Stimulated activated CD4-positive, alpha-beta T cell treated with anti-CD3 and anti-CD28 coated beads, TNF-alpha, amount 100 ng/mL, for 24 hours (primary cell): ENCODE measurements at places on chromosomes 4 and X.
A peak's percentile ranks its signal among the peaks of the same experiment; 100 is the strongest.

- DNase-seq = no peak
Observed at GRCh38 chr4:8316251-8316771, 46.8 kb downstream of the HTRA3 start.

DNA sequence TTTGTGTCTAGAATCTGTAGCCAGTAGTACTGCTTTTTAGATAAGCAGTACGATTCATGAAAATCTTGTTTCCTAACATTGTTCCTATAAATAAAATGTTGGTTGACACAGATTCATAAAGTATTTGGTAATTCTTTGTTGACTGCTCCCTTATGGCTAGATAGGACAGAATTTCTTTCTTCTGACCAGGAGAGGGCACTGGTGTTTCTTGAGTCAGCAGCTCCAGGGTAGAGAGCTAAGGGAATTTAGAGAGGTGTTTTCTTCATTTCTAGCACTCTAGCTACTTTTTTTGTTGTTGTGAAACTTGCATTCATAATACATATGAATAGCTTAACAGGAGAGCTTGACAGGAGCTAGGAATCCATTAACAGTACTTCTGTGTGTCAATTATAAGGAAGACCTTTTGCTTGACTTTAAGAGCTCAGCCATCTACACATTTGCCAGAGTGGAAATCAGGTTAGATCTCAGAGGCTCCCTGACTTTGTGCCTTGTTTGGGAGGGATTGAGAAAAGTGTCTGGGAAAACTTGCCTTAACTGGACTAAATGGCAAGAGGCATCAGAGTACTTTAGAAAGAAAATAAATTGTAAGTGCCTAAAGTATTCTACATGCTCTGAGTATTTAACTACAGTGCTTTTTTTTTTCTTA, 756.1 kb downstream of the SH3BGRL start:
- DNase-seq = no peak

DNA sequence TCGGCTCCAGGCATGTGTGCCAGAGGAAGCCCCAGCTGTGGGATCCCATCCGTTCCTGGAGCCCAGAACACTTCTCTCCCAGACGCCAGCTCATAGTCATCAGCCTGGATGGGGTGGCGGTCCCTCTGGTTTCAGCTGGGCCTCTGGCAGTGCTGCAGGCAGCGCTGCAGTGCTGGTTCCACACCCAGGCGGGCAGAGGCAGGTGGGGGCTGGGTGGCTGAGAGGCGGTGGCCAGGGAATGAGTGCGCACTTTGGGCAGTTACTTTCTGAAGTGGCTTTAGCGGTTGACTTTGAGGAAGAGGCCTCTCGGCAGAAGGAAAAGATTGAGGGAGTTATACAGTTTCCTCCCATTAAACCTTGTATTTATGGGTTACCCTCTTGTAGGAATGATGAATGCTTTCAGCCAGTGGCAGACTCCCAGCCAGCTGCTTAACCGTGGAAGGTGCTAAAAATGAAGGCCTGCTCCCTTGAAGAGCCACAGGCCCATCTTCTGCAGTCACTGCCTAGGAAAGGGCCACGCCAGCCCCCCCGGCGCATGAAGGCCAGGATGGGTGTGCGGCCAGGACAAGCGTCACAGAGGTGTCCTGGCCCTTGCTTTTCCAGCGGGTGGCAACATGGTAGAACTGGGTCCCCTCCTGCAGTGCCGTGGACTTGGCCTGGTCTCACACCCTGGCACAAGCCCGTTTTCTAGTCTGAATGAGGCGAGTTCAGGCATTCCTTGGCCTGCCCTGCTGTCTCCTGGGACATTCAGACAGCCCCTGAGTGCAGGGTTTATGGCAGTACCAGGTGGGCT, 9.9 kb downstream of the TADA2B start:
- DNase-seq = no peak

DNA sequence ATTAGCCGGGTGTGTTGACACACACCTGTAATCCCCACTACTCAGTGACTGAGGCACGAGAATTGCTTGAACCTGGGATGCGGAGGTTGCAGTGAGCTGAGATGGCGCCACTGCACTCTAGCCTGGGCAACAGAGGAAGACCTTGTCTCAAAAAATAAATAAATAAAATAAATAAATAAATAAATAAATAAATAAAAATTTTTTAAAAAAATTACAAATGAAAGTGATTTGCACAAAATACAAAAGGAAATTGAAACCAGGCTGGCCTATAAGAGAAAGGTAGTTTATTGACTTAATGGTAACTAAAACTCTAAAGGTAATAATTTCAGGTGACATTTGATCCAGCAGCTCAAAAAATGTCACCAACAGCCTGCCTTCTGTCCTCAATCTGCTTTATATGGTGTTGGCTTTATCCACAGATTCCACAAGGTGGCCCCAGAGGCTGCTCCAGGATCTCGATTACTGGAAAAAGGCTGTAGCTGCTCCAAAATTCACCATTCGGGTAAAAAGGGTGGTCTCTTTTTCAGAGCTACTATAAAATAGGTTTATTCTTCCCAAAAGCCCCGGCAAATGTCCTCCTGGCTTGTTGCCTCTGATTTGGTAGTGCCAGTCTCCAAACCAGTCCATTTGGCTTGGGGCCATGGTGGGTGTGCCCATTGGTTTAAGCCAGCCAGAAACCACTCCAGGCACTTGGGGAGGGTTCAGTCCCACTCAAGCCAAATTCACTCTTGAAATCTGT, 61.4 kb upstream of the TRIM2 start:
- peak; percentile 46 for DNase-seq

DNA sequence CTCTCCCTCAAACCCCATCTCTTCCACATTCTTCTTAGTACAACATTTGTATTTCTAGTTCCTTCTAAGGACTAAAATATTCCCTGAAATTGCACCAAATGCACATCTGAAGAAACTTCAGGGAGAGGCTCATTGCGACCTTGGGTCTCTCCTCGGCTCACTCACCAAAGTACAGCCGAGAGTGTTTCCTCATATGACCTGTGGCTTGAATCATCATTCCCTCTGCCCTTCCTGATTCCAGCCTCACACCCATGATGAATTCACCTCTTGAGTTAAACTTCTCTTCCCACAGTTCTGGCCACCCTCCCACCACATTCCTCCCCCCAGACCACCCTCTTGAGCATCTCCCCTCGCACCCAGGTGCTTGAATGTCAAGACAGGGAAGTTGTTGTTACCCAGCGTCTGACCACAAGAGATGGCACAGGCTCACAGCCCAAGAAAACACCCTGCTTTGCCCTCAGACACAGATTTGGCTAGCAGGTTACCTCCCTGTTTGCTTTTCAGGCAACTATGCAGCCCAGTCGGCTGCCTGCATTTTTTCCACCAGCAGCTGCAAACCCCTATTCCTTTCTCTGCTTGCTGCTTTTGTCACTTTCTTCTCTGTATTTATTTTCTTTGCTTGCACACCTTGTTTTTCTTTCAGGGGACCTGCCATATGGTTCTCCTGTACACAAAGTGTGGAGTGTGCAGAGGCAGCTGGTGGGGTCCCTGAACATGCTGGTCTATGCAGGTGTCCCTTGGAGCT, 214.8 kb downstream of the SPATA18 start:
- DNase-seq = no peak

GRCh38 chrX:148874636-148875246, 374.3 kb downstream of the AFF2 start:
- DNase-seq = no peak

- no peak for DNase-seq
Observed at GRCh38 chrX:121781991-121782390, 734.6 kb downstream of the GLUD2 start.

GRCh38 chrX:147550217-147550616, 361.5 kb upstream of the FMR1 start:
- no peak for DNase-seq

DNA sequence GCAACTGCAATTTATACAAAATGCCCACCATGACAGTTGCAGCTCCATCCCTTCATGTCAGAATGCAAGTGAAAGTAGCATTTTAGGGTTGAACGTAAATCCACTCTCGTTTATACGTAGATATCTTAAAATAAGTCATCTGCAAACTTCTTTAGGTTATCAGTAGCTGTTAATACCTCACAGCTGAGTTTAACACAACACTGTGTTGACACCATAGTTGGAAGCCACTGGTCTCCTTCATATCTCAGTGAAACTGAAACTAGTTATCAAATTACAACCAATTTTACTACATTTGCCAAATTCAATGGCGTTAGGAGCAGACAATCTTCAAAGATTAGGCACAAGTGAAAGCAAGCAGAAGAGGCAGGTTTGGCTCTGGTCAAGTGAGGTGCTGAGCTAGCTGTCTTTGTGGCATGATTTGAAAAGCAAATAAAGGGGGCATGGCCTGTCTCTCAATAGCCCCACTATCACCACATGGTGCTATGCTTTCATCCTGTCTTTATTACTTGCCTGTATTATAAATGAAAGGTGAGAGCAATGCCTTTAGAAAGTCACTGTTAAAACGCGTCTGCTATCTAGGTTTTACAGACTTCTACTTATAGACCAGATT, 12.3 kb downstream of the PPP3CA start:
- DNase-seq = no peak

DNA sequence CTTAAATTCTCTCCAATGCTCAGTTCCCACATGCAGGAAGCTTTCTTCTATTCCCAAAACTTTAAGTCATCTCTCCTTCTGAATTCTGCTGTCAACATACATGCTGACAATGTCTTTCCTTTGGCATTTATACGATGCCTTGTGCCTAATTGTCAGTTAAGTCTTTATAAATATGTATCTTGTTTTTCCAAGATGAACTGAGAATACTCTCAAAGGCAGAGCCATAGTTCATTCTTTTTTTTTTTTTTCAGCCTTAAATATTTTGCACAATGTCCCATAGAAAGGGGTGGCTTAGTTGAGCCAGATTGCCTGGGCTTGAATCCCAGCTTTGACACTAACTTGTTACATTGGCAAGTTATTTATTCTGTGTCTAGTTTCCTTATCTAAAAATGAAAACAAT, 210.6 kb downstream of the QDPR start:
- no peak for DNase-seq

GRCh38 chr4:98779088-98779487, 120.7 kb upstream of the TSPAN5 start:
- no peak for DNase-seq

DNA sequence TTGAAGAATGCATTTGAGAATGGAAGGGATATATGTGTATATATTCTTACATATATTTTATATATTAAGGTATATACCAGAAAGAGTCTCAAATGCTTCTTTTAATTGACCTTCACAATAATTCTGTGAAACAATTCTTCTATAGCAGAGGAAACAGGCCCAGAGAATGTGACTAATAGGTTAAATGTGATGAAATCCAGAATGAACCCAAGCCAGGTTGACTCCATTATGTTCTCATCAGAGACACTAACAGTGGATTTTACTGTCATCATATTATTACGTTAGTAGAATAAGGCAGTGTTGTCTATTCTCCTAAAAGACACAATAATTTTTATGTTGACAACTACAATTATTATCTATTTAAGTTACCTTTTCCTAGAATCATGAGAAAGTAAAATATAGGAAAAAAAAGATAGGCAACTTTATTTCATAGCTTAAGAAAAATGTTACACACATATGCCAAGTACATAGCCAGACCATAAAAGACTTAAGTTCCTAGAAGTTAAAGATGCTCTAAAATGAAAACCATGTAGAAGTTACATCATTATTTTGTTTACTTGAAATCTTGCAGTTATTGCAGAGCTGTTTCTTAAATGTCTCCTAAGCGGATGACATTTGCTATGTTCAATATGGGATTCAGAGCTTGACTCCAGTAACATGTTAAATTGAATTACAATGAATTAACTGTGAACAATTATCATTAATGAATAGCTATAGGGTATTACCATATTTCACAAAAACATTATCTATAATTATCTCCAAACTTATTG, 56.2 kb upstream of the ANKRD50 start:
- DNase-seq = no peak

DNA sequence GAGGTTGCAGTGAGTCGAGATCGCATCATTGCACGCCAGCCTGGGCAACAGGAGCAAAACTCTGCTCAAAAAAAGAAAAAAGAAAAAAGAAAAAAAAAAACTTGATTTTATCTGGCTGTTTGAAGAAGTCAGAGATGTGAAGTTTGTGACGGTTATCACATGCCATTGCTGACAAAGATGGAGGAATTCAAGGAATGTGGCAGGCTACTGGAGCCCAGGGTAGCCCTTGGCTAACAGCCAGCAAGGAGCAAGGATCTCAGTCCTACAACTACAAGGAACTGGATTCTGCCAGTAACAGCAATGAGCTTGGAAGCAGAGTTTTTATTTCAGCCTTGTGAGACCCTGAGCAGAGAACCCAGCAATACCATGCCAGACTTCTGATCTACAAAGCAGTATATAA, 24.3 kb upstream of the TET2 start:
- DNase-seq = no peak

DNA sequence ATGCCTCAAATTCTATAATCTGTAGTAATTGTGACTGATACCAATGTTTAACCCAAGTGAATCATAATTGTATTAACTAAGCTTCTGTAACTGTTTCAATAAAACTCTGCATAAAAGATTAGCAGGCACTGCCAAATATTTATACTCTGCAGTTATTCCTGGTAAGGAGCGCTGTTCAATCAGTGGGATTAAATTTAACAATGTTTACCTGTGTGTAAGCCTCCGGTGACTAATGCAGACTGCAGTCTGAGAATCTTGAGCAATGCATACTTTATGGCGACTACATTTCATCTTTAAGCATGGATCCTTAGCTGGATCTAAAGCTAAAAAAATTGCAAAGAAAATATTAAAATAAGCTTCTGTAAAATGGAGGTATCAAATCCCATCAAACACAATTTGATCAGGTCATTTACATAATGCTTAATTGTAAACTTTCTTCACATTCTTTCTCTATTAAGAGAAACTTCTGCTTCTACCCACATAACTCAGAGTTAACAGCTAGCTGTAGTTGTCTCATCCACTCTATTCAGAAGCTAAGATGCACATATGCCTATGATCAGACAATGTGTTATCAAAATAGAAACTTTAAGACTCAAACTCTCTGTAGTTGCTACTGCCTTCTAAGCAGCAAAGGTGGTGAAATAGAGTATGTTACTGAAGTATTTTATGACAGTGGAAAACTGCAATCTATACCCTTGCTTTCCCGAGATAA, 234.0 kb downstream of the SPOCK3 start:
- no peak for DNase-seq

DNA sequence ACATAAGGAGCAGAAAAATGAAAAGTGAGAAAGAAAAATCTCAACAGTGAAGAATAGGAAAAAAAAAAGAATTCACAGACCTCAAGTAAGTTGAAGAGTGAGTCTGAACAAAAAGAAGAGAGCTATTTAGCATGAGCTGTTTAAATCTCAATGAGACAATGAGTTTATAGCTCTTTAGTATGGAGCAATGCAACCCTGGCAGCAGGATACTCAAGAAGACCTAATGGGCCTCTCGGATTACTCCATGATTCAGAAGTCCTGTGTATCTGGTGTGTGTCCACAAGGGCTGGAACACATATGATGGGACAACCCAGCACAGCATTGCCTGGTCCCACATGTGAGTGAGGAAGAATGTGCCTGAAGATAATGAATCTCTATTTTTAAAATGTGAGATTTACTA, 563.1 kb upstream of the INTU start:
- DNase-seq = no peak

GRCh38 chr4:150150629-150151062, 72.4 kb downstream of the DCLK2 start:
- DNase-seq = no peak

DNA sequence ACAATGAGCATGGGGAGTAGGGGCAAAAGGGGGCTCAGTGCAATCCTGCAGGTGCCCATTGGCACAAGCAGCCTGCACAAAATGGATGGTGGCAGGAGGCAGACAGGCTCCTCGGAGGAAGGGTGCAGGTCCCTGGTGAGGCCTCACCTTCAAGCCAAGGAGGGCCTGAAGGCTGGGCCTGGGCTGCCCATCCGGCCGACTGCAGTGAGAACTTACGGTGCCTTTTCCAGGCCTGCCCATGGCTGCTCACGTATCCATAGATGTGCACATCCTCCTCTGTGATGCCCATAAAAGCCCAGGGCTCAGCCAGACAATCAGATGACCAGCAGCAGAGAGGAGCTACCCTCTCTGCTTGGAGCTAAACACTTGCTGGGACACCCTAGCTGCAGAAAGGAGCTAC, 1089.8 kb downstream of the PCDH18 start:
- DNase-seq = no peak
